Type B pancreatic cell (in vitro differentiated cells): ENCODE measurements at places on chromosomes 2 and 18. TPM values are rescaled to one million over a fixed set of nuclear protein-coding genes. Genes with fewer than 3 reads are reported as not detected.

Gene LIMS3
- 1.7 and 1.8 TPM in 2 replicates for total RNA-seq

Gene FOSL2
- total RNA-seq, result 42.1 and 100 TPM in 2 replicates

Gene STAMBP
- 39.0 and 41.0 TPM in 2 replicates for total RNA-seq

Gene GALNT5
- total RNA-seq, result 1.7 and 2.6 TPM in 2 replicates

Gene MEIS1
- total RNA-seq, result 250 and 255 TPM in 2 replicates

Gene IMPA2
- 53.6 and 56.3 TPM in 2 replicates for total RNA-seq

Gene FBXO41
- 5.2 and 5.5 TPM in 2 replicates for total RNA-seq

Gene PECR
- 13.9 and 19.0 TPM in 2 replicates for total RNA-seq

Gene GAD1
- total RNA-seq, result 1.7 and 2.2 TPM in 2 replicates

Gene SKA1
- 5.7 and 14.0 TPM in 2 replicates for total RNA-seq

- DNase-seq, result no peak
These were observed 12.9 kb downstream of the ARID5A start for GRCh38 chr2:96549466-96549785.

DNA sequence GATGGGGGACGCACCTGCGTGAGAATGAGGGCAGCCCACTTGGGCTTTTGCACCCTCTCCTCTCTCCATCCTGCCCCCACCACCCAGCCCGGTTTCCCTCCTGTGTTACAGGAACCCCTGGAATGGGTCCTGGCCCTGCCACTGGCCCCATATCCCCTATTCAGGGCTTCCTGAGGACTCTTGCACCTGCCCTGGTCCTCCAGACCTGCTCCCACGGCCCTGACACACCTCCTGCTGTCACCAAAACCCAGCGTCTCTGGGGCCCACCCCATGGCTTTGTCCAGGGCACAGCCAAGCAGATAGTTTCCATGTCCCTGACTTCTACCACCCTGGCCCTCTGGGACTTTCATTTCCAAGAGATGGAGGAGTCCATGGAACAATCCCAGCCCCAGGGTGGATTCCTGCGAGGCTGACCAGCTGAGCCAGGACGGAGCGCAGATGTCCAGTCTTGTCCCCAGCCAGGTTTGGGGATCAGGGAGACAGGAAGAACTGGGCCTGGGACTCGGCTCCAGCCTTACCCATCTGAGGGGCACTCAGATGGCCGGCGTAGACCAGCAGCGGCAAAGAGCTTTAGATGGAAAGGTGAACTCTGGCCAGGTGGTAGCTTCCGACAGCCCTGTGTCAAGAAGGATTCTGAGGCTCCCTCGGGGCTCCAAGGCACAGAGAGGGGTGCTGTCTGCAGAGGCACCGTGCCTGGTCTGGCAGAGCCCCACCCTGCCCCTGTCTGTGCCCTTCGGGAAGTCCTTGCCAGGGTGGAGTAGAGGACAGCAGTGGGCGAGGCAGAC, 12.0 kb downstream of the GPR35 start:
- peak; percentile 66 for DNase-seq

DNA sequence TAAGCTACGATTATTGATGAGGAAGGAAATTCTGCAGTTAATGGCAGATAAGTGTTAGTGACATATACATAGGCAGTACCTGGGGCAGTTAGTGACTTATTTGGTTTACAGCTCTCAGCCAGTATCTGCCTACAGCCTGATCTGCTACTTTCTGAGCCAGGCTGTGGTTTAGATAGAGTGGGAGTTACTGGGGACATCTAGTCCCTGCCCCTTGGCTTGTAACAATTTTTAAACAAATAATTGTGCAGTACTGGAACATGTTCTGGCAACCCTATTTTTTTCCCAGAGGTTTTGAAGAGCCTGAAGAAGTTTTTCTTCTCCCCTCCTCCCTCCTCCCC, 2.3 kb downstream of the KIF5C start:
- no peak for DNase-seq

- no peak for DNase-seq
These were observed 197.1 kb downstream of the EN1 start for GRCh38 chr2:118650327-118650726.

GRCh38 chr18:37717098-37717497, 151.5 kb upstream of the CELF4 start:
- DNase-seq, result no peak

DNA sequence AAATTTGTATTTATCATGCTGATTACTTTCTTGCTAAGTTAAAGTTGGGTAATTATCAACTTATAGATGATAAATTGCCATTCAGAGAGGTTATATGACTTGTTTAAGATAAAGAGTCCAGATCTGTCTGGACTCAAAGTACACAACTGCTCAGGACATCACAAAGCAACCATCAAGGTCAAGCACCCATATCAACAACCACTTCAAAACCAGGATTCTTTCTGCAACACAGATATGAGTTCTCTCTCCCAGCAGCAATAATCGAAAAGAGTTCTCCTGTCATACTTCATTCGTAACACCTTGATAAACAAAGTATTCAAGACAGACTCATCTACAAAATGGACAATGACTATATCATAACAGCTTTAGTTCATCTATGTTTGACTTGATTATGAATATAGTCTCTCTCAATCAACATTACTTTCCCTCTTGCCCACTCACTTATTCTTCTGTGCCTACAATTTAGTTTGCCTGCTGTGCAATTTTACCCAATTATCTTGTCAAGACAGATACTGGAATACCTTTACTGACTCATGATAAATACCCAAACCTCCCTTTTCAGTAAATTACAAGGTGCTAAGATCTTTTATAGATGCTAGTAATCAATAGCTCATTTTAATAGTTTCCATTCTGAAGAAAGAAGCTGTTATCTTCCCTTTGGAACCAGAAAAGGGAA, 281.8 kb downstream of the NBAS start:
- DNase-seq, result no peak

- no peak for DNase-seq
These were observed 4.5 kb downstream of the HNMT start for GRCh38 chr2:137968477-137969417.

- no peak for DNase-seq
These were observed 1.3 kb upstream of the HOXD4 start for GRCh38 chr2:176149939-176150583.

GRCh38 chr2:8684878-8685696, 3.2 kb downstream of the ID2 start:
- DNase-seq, result peak; percentile 83

- DNase-seq, result peak; percentile 71
These were observed 3.6 kb downstream of the SOX11 start for GRCh38 chr2:5695654-5696403.

GRCh38 chr2:12495247-12495868, 221.4 kb upstream of the TRIB2 start:
- DNase-seq, result no peak

DNA sequence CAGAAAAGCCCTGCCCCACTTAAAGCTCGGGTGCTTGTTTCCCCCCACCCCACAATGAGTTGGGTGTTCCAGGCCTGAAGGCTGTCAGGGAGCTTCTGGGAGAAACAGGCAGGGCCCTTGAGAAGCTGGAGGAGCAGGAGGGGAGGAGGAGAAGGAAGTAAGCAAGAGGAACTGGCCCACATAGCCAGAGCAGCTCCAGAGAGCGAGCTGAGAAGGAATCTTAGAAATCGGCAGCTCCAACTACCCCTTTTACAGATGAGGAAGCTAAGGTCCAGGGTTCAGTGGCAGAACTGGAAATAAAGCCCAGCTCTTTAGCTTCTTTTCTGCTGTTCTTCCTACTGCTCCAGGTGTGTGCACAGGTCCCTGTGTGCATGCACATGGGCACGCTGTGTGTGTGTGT, 12.7 kb upstream of the KCNK3 start:
- DNase-seq, result no peak

DNA sequence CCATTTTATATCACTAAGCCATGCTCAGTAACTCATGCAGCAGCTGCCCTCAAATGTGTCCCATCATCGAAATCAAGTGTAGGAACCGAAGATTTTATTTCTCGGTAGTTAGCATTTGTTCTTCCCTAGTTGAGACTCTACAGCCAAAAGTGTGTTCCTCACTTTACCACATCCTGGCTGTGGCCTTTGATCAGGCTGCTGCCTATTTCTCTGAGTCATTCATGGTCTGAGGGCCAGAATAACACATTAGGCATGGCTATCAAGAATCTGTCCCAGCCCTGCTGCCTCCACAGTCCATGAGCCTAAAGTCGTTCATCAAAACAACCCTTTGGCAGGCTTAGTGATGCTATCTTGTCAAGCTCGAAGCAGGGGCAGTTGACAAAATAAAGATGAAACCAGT, 300.1 kb downstream of the TDRD15 start:
- no peak for DNase-seq

- no peak for DNase-seq
These were observed 177.9 kb downstream of the FAM124B start for GRCh38 chr2:224223851-224224555.

DNA sequence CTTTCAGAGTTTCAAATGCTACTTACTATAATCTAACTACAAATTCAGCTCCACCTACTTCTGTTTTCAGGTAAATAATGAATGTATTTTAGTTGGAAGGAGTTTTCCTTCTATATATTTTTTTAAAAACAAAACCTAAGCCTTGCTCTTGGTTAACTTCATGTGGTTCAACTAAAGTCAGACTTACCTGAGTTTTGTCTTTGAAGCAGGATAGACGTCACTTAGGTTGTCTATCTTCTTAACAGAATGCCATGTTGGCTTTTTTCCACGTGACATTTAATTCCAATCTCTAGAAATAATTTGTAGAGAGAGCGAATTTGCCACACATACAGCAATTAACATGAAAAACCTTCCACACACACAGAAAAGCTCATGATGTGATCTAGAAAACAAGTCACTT, 43.9 kb upstream of the CYTIP start:
- no peak for DNase-seq

GRCh38 chr2:105099153-105099552, 61.3 kb downstream of the MRPS9 start:
- no peak for DNase-seq

DNA sequence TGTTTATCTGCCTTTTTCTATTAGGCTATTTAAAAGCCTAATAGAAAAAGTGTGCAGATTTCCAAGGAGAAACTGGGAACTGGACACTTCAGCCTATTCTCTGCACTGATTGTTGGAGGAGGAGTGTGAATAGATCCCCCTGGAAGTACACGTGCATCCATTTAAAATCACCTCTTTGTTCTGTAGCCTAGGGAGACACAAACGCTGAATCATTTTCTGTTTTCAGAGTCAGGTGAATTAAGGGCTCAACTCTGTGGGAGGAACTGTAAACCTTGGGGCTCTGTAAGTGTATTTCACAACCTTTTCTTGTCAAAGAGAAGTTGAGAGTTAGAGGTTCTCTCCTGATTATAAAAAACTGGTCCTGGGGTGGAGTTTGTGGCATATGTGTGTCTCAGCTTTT, 159.7 kb downstream of the SPAG16 start:
- DNase-seq, result no peak

GRCh38 chr2:48459921-48460320, 70.0 kb upstream of the STON1 start:
- DNase-seq, result no peak

- no peak for DNase-seq
These were observed 82.7 kb upstream of the SH3BP4 start for GRCh38 chr2:234869164-234869563.

DNA sequence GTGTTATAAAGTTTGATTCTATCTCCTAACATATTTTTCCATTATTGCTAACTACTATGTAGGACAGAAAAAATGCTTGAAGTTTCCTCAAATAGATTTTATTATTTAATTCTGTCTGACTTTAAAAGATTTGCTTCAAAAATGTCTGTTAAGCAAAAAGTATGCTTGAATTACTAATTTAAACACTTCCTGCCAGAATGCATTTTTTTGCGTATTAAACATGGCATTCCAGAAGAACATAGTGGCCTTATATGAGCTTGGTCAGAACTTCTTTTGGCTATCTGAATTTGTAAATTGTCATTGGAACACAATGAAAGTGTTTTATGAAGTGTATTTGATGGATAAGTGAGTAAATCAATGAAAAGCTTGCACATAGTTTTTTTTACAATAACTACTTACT, 37.8 kb downstream of the MBD5 start:
- no peak for DNase-seq

DNA sequence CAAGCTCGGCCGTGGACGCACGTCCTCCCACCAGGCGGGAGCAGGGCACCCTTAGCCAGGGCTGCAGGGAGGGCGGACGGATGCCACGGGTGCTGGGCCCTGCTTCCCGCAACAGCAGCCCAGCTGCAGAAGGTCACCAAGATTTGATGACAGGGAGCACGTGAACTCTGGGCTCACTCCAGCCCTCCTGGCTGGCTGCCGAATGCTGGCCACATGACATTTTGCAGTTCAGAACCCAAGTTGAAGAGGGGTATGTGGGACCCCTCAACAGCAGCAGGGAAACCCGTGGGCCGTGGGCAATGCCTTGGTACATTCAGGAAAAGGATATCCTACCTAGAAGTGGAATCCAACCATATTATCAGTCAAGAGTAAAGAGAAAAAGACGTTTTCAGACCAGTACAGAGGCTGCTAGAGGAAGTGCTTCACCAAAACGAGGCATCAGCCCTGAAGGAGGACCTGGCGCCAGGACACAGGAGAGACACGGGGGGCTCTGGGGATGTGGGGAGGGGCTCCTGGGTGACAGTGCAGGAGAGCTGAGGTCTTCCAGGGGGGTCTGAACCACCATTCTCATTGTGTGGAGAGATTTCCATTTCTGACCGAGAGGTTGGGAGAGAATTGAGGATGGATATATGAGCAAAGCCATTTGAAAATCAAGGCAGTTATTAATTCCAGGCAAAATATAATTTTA, 107.4 kb upstream of the CTDP1 start:
- peak; percentile 57 for DNase-seq

DNA sequence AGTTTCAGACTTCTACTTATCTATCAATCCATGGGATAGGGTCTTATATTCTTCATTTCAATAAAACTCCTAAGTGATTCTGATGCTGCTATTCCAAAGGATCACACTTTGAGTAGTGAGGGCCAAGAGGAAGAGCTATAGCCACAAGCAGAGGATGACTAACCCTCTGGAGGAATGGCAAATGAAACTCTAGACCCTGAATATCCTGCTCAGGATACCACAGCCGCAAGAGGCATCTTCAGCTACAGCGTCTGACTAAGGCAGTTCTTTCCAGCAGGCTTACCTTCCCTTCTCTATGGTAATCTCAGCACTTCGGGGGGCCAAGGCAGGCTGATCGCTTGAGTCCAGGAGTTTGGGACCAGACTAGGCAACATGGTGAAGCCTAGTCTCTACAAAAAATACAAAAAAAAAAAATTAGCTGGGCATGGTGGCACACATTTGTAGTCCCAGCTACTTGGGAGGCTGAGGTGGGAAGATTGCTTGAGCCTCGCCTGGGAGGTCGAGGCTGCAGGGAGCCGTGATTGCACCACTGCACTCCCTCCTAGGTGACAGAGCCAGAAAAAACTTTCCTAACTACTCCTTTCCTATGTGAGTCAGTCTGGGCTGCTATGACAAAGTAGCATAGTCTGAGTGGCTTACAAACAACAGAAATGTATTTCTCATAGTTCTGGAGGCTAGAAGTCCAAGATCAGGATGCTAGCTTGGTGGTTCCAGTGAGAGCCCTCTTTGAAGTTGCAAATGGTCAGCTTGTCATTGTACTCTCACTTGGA, 371.9 kb downstream of the IRS1 start:
- DNase-seq, result no peak
